AG04449 (cell line): ENCODE measurements at places on chromosomes 6 and 20.

DNA sequence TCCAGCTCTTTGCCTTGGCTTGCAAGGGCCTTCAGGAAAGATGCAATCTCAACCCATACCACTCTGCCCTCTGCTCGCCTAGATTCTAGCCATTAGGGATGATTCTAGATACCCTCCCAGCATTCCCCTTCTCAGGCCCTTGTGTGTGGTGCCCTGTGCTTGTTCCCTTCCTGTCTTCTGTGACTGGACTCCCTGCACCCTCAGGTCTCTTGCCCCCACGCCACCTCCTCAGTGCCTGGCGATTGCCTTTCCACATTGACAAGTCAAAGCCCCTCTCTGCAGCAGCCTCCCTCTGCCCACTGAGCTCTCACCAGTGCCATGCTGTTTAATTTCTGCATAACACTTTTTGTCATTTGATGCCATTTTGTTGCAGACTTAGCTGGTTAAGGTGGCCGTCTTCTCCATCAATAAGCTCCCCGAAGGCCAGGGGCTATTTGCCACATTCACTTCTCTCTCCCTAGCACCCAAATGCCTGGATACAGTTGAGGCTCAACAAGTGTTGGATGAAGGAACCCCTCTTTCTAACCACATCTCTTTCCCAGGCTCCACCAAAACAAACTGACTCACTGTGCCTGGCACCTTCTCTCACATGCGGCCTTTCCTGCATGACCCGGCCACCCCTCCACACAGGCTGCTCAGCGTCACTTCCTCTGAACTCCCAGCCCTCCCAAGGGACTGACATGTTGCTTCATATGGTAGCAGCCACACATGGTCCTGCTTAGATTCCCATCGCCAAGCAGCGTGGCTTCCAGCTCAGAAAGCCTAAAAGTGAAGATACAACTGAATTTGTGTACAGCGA, 4.6 kb upstream of the TXNDC5 start:
- peak; percentile 44 for DNase-seq

DNA sequence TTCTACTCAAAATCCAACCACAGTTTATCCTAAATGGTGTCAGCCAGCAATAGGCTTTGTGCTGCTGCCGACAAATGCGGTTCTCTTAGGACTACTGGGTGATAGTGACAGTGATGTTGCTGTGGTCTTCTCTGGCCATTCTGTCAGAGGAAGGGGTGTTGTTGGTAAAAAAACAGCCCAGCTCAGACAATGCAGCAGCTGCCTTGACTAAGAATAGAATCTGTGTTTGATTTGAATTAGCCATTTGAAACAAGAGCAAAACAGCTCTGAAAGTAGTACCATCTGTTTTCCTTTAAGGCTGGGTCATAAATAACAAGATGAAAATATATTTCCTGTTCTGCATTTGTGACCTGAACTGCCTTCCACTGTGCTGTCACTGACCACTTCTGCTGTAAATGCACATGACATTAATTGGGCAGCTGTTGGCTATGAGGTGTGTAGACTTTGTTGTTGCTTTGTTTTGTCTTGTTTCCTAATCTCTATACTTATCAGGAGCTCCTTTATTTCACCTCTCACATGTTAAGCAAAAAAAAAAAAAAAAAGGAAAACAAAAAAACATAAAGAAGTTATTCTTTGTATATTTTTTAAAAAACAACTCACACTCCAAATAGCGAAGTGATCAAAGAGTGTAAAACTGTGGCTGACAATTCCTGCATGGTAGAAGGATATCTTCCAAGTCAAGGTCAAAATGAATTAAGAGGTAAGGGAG, 497.8 kb upstream of the ARID1B start:
- no peak for DNase-seq

DNA sequence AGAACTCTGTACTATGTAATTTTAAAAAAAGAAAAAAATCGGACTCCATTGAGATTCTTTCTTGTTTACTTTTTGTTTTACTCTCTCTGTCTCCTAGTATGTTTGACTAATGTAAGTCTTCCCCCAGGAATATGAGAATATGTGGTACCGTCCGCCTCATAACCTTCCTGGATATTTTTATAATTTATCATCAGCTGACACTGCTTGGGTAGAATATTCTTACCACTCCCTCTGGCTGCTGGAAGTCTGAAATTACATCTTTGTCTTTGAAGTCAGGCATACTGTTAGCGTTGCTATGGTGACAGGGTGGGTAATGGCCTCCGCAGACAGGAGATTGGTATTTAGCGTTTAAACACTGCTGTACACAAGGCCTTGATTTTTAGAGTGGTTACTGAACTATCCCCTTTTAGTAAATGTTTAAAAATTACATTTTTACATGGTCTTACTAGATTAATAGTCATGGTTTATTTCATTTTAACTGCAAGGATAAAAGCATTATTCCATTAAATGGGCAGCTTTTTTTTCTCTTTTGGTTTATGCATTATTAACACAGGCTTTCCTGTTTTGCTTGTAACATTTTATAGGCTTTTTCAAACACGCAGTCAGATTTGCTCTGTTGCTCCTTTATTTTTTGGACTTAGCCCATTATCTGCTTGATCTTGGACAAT, 176.4 kb downstream of the ARID1B start:
- DNase-seq: peak; percentile 94

DNA sequence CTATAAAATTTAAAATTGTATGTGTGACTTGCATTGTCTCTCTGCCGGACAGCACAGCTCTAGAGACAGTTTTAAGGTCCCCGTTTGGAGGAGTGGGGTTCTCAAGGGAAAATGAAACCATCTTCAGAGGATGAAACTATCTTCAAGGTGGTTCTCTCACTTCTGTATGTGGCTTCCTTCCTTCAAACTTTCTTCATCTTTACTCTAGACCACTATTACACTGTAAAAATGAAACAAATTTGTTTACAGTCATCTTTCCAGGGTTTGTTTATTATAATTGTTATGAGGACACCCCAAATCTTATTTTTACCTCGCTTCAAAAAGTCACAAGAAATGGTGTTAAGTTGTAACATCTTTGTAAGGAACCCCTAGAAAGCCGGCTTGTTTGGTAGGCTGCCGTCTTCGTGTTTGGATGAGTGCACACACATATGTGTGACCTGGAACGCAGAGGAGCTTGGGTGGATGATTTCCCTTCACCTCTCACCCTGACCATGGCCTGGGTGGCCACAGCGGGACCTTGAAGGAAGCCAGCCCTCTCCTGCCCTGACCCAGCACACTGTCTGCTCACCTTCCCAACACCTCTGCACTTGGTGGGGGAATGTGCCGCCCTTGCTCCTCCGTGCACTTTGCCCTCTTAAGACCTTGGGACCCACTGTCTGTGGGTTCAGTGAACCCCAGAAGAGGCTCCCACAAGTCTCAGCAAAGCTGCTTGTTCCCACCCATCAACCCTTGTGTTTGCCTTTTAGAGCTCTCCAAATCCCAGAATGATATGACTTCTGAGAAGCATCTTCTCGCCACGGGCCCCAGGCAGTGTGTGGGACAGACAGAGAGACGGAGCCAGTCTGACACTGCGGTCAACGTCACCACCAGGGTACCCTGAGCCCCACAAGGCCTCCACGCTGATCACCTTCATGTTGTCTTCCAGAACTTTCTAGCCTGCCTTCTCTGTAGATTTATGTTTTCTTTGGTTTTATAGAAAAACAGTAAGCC, 67.8 kb downstream of the SYTL3 start:
- DNase-seq: no peak

DNA sequence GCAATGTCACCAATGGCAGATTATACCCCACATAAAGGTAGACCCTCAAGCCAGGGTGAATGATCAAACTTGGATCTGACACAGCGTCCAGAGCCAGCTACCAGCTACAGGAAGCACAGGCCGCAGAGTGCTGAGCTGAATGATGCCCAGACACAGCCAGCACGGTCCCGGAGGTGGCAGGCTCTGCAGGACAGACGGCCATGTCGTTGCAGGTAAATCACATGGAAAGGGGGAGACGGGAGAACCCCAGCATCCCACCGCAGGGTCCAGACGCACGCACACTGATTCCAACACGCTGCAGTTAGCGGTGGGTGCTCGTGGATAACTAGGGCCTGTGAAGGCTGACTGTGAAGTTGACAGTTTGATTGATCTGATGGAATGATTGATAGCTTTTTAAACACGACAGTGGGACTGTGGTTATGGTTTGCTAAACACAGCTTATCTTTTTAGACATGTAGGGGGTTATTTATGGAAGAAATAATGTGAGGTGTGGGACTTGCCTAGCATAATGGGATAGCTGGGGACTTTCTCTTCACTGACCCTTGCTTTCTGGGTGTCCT, 228.5 kb downstream of the ERMARD start:
- no peak for DNase-seq

GRCh38 chr6:25404693-25405169, 125.6 kb downstream of the CARMIL1 start:
- DNase-seq: no peak

DNA sequence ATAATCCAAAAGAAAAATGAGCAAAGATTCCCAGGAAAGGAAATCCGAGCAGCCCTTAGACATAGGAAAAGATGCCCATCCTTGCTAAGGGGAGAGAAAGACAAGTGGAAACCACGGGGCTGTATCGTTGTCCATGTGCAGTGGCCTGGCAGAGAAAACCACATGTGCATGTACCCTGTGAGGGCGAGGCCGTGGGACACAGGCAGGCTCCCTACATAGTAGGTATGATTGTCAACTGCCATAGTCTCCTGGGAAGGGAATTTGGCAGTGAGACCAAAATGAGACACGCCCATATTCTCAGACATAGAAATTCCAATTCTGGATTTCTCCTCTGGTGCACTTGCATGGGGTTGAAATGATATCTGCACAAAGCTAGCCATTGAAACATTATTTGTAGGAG, 169.7 kb upstream of the SALL4 start:
- DNase-seq: no peak

DNA sequence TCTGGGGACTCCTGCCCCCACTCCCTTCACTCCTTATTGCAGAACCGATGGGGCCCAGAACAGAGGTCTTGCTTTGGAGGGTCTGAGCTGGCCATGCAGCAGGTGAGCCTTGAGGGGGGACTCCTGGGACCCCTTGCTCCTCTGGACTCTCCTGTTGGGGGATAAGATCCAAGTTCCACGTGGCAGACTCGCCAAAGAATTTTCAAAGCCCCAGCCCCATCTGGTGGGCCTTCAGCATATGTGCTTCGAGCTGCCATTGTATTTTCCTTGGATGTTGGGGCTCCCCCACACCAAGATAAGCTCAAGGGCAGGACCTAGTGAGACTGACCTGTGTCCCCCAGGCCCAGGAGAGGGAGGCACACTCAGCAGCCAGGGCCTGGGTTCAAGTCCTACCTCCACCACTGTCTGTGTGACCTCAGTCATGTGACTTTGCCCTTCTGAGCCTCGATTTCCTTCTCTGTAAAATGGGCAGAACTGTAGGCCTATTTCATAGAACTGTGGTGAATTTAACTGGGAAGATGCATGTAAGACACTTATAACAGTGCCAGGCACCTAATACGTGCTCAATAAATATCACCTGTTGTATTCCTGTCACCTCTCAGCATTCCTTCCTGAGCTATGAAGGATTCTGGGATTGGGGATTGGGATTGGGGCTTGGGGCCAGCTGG, 115.5 kb downstream of the VEGFA start:
- DNase-seq: no peak

- DNase-seq: no peak
Measured at GRCh38 chr6:83153883-83154521, 39.1 kb downstream of the PGM3 start.

GRCh38 chr20:13274275-13274861, 53.3 kb downstream of the ISM1 start:
- DNase-seq: no peak

DNA sequence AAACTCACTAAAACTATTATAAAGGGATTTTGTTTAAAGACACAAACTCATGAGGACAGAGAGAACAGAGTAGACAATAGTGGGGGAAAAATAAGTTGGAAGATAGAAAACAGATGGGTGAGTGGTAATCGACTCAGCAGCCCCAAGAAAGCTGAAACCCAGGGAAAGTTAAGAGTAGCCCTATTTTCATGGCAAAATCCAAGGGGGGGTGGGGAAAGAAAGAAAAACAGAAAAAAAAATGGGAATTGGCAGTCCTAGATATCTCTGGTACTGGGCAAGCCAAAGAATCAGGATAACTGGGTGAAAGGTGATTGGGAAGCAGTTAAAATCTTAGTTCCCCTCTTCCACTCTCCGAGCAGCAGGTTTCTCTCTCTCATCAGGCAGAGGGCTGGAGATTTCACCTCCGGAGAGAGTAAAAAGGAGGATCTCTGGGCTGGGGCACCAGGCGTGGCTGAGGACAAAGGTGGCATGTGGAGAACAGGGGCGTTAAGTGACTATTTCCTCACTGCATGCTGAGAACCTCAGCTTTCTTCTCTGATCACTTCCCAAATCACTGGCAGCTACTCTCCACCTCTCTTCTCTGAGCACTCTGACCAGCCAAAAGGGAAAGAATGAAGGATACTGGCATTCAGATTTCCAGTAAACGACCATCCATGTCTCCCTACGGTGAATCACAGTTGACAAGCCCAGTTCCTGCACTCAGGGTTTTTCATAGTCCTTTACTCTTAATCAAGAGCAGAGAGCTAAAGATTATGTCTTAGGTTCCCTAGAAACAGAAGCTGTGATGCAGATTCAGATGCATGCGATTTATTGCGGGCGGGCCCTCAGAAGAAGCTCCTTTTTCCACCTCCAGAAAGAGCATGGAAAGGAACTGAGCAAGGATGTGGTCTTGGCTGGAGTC, 7.3 kb upstream of the RNF24 start:
- no peak for DNase-seq
